Cardiac muscle cell (in vitro differentiated cells and primary cell): ENCODE measurements at places on chromosomes 6 and 20. TPM values are rescaled to one million over a fixed set of nuclear protein-coding genes. Genes with fewer than 3 reads are reported as not detected.
A peak's percentile ranks its signal among the peaks of the same experiment; 100 is the strongest.

- DNase-seq, result no peak
Measured at GRCh38 chr6:126955621-126956020, 162.8 kb upstream of the RSPO3 start.

DNA sequence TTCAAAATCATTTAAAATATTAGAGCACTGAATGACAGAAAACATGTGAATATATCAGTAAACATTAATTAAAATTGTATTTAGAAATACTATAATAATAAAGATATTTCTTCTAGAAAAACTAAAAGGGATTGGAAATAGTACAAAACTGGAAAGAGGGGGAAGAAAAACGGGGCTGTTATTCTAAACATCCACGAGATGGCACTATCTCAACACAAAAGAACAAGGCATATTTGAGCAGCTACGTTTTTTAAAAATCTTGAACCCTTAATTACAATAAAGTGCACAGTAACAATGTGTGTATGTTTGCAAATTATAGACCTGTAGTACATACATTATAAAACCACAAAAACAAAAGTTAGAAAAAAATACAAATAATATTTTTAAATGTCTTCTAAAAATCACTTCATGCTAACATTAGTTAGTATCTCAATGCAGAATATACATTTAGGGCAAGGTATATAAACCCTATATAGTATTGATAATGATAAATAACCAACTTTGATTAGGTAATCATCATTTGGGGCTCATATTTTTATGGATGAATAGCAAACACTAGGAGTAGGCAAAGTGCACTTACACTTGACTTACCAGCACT, 42.5 kb upstream of the PNISR start:
- DNase-seq, result peak; percentile 37

GRCh38 chr6:123913863-123914262, 110.2 kb downstream of the NKAIN2 start:
- no peak for DNase-seq

DNA sequence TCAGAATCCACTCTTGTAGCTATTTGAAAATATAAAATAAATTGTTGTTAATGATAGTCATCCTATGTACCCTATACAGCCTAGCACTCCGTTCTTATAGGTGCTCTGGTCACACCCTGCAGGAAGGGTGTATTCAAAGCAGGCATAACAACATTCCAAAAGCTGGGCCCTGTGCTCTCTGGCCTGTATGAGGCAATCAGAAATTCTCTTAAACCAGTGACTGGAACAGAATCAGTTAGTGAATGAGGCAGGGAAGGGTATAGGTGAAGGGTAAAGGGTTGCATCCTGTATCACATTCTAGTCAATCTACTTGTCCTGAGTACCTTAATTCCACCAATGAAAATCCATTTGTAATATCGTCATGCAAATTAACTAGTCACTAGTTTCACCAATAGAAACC, 154.5 kb upstream of the ZNF217 start:
- DNase-seq, result no peak

Gene TBXT
- not detected in 2 replicates for total RNA-seq

Gene NHLRC1
- 2.0 and 3.1 TPM in 2 replicates for total RNA-seq

Gene GPR6
- not detected in 2 replicates for total RNA-seq

GRCh38 chr6:53961679-53962370, 149.4 kb upstream of the MLIP start:
- peak; percentile 69 for DNase-seq

DNA sequence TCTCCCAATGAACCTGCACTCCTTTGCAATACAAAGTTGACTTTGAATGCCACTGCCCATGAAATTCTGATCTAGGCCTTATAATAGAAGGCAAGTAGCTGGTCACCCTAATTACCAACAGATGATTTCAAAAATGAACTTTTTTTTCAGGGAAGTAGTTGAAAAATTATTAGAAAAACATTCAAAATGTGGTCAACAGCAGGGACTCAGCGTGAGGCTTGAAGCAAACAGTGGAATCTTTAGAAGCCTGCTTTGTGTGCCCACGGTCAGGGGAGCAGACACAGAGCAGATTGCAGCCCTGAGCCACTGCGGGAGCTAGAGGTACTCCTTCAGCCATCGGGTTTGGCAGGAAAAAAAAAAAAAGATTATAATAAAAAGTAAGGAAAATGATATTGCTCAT, 87.1 kb upstream of the HEY2 start:
- DNase-seq, result no peak

DNA sequence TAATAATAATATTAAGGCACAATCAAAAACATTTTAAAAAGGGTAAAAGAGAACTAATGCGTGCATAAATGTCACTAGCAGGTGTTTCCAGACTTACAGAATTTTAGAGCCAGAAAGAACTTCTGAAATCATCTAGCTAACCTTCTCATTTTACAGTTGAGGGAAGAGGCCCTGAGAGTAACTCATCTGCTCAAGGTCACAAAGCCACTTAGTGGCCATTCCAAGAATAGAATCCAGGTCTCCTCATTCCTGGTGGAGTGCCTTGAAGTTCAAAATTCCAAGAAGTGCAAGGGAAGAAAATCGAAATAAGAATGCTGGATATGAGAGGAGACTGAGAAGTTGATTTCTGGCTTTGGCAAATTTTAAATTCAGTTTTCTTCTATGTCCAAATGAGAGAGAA, 3.2 kb upstream of the KIAA0408 start:
- no peak for DNase-seq

Gene TP53TG5
- total RNA-seq, result 0.32 and 0.39 TPM in 2 replicates

GRCh38 chr6:91633374-91634111, 1046.7 kb upstream of the MAP3K7 start:
- DNase-seq, result no peak

- DNase-seq, result no peak
Measured at GRCh38 chr6:70208235-70208790, 94.6 kb downstream of the COL9A1 start.

DNA sequence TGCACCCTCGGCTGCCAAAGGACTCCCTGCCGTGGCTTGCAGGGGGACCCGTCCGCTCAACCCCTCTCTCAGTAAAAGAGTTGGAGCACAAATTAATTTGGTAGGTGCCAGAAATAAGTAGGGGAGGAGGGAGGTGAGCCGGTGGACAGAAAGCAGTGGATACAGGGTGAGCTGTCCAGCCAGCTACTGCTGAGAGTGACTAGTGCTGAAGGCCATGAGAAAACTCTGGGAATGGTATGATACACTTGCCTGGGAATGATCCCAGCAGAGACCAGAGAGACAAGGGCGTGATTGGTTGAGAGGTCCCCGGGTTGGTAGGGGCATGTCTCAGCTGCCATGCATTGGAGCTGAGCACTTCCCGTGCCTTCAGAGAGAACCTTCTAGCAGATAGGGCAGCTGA, 15.7 kb downstream of the FOXQ1 start:
- no peak for DNase-seq

Gene PLAGL2
- 17.7 and 29.8 TPM in 2 replicates for total RNA-seq

GRCh38 chr20:22430154-22430745, 154.1 kb downstream of the FOXA2 start:
- DNase-seq, result no peak

- no peak for DNase-seq
Measured at GRCh38 chr20:57114290-57115005, 152.0 kb downstream of the BMP7 start.

DNA sequence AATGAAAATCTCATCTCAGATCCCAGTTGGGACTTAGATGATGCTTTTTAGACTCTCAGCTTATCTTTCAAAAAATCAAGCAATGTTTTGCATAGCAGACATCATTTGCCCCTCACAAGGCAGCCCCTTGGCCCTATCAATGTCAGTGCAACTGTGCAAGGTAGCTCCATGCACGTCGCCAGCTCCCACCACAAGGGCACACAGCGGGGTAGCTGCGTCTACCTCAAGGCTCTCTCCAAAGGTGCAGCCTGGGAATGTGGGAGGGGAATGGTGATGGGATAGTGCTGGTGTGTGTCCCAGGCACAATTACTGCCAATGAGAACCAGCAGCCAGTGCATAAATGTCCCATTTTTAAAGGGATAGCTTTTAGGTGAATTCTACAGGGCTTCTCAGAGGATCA, 137.5 kb upstream of the SYNDIG1 start:
- DNase-seq, result no peak

GRCh38 chr6:125255201-125255600, 46.6 kb downstream of the HDDC2 start:
- DNase-seq, result no peak

- no peak for DNase-seq
Measured at GRCh38 chr20:4813863-4814695, 92.4 kb downstream of the PRND start.

- DNase-seq, result no peak
Measured at GRCh38 chr20:61502433-61502832, 250.4 kb downstream of the CDH4 start.

Gene FOXF2
- total RNA-seq, result 0.09 TPM in 1 of 2 replicates, not detected in the other

DNA sequence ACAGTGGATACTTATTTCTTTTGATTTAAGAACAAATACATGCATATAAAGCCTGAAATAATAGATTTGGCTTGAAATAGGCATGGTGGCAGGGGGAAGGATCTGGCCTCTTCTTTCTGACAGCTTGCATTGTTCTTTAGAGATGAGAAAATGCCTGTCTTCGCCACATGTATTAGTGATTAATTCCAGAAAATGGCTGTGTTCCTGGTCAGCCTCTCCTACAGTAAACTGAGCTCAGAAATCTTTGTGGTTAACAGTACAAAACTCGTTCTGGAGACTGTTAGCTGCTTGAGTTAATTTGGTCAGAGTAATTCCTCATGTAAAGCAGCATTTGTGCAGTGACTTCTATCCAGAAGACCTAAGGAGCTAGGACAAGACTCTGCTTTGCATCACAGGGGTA, 151.5 kb downstream of the EYA4 start:
- no peak for DNase-seq

Gene DNAH8
- total RNA-seq, result not detected in 2 replicates

Gene ULBP3
- 11.1 and 12.8 TPM in 2 replicates for total RNA-seq

DNA sequence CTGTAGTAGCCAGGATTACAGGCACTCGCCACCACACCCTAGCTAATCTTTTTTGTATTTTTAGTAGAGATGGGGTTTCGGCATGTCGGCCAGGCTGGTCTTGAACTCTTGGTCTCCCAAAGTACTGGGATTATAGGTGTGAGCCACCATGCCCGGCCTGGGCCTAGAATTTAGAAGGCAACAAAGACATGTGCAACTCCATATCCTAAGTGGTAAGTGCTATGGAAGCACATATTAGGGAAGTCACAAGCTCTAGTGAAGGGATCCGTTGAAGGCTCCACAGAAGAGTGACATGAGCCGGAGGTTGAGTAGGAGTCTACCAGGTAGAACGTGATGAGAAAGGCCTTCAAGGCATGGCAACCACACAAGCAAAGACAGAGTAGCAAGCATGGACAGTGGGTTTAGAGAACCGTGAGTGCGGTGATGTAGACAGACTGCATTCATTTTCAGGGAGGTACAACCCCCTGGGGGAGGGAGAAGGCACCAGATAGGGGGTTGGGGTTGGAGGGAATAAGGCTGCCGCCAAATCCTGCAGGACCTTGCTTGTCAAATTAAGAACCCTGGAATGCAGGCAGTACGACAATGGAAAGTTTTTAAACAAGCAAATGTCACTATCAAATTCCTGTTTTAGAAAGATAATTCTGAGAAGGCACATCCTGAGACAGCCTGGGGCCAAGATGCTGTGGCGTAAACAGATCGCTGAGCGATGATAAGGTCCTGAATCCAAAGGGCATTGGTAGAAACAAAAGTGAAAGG, 50.2 kb downstream of the ARHGAP18 start:
- DNase-seq, result peak; percentile 81

Gene SIRT5
- 16.3 and 17.2 TPM in 2 replicates for total RNA-seq

DNA sequence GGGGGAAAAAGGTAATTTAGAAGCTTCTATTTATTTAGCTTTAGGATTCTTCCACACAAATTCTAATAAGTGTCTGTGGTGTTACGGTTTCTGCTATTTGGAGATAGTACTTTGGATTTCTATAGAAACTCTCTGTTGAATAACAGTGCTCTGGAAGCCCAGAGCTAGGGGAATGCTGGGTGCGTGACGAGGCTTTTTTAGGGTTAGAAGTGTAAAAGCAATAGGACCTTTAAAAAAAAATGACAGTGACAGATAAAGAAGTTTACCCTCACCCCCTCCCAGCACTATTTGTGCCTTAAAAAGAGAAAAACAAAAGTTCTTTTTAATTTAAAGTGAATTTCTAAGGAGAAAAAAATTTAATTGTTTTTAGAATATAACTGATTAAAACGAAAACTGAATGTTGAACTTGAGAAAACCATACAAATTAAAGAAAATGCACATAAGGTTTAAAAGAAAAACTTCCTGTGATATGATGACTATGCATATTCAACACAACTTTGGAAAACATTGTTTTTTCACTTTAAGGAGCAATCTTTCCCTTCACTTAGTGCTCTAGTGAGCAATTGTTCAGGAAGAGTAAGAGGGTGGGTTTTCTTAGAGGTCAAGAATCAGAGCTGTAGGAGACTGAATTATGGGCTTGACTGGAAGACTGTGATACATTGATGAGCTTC, 89.6 kb upstream of the RIPOR2 start:
- no peak for DNase-seq

- no peak for DNase-seq
Measured at GRCh38 chr20:17504066-17504897, 26.9 kb downstream of the BFSP1 start.

DNA sequence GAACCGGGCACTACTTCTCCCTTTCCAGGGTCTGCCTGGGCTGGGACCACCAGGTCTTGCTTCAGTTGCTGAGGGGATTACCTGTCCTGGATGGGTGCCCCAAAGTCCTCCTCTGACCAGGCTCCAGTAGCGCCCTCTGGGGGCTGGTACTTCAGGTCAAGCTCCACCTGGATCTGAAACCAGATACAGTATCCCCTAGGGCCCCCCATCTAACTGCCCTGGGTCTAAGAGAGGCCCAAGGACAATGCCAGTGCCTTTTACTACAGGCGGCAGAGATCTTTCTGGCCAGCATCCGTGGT, 11.2 kb upstream of the SPAG4 start:
- no peak for DNase-seq

Gene MSH5
- 6.6 and 39.4 TPM in 2 replicates for total RNA-seq

- DNase-seq, result no peak
Measured at GRCh38 chr6:169189182-169189581, 64.5 kb downstream of the THBS2 start.

Gene ALDH8A1
- total RNA-seq, result 2.0 and 6.3 TPM in 2 replicates

Gene MEP1A
- not detected in 2 replicates for total RNA-seq

- no peak for DNase-seq
Measured at GRCh38 chr6:106134906-106135634, 48.9 kb downstream of the PRDM1 start.

- DNase-seq, result peak; percentile 98
Measured at GRCh38 chr6:166032366-166033200, 135.1 kb downstream of the TBXT start.

GRCh38 chr6:7580927-7581618, 8.9 kb upstream of the SNRNP48 start:
- no peak for DNase-seq

Gene LY6G6F
- not detected in 2 replicates for total RNA-seq

DNA sequence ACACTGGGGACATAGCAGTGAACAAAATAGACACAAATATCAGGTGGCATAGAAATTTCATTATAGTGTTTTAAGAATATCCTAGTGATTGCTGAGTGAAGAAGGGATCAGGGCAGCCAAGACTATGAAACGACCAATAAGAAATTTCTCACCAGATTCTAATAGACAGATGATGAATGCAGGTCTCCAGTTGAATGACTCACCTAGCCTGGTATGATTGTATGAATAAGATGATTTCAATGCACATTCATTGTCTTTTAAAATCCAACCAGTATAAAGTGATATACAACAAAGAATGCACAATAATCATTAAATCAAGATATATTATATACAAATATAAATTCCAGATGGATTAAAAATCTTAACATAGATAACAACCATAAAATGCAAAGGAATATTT, 124.5 kb upstream of the TENT5A start:
- no peak for DNase-seq
